Activated T-cell treated with anti-CD3 and anti-CD28 coated beads for 1 hour (primary cell): ENCODE measurements at places on chromosomes 6 and 20.

DNA sequence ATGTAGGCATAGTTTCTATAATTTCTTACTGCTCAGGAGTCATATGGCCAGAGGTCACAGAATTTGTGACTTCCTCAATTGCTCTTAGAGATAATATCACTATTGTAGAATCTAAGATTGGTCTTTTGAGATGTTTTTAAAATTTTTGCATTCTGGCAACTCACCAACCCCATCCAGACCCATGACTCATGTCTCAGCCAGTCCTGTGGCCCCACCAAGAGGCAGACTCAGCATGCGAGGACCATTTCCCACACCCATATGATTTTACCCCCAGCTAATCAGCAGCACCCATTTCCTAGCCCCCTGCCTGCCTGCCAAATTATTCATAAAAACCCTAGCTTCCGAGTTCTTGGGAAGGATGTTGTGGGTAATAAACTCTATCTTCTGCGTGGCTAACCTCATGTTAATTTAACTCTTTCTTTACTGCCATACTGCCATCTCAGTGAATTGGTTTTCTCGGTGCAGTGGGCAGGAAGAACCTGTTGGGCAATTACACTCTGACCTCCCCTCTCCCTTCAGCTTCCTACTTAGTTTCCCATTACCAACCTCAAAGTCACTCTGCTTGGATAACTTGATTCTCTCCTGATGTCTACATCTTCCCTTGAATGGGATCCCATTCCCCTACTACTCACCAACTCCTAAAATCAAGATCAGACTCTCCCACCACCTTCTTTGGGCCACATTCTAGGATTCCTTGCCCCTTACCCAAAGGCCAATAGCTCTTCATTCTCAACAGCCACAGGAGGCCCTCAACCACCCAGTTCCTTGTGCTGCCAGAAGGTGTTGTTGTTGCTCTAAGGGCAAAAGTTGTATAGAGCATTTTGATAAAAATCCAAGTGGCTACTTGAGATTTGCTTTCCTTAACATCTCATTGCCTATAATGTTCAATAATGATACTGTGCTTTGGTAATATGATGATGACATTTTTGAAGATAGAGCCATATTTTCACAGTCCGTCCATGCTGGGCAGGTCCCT, 16.2 kb upstream of the IYD start:
- no peak for DNase-seq

DNA sequence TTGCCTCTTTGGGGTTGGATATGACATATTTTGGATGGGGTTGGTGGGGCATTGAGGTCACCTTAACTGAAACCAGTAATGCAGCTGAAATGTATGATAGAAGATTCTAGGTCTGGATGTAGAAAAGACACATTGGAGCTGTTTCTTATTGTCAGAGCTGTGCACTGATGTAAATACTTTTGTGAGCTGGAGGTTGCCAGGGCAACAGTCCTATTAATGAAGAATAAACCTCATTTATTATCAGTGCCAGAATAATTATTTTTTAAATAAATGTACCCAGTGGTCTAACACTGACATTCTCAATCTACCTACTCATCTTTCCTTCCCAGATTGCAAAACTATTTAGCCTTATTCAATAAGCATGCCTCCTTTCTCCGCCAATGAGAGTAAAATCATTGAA, 57.0 kb downstream of the CAP2 start:
- no peak for DNase-seq

DNA sequence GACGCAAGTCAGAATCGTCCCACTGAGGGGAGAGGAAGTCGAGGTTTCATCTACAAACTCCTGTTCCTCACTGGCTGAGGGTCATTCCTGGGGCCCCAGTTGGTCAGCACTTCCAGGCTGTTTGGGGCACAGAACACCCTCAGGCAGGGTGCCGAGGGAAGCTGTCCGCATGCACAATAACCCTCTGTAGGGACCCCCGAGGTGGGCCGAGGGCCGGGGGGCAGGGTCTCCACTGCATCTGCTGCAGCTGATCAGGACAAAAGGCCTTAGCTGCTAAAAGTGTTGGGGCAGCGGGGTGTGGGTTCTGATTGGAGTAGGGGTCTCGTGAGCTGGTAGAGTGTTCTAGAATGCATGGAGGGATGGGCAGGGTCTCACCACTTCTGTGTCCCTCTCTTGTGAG, 125.1 kb downstream of the TOX2 start:
- no peak for DNase-seq

DNA sequence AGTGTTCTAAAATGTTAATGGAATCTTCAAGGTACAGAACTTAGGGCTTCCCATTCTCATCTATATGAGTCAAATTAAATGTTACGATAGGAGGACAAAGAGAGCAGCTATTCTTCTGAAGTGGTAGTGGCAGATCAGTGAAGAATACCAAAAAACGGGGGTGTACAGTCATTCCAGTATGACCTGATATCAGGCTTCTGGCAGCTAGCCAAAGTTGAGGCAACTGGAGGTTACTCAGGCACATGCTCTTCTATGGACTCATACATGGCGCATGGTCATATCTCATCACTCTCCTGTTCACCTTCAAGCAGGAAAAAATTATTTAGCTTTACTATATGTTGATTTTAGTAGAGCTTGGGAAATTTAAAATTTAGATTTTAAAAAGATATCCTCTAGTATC, 1608.8 kb downstream of the GRIK2 start:
- no peak for DNase-seq

- no peak for DNase-seq
Measured at GRCh38 chr20:24981282-24981681, 11.3 kb downstream of the APMAP start.

DNA sequence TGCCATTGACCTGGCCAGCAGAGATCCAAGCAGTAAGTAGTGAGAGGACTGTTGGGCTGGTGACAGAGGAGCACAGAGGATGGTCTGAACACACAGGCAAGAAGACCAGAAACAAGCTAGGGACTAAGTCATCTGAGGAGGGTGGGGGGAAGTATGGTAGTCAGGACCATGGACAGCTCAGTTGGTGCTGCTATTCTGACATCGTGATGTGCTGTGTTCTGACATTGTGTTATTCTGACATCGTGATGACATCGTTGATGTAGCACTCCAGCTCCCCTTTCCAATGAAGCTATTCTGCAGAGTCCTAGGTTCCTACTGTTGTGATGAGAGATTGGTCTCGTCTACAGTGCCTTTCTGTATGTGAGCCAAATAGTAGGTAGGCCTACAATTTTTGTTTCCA, 28.7 kb downstream of the CFAP206 start:
- peak; percentile 12 for DNase-seq

- no peak for DNase-seq
Measured at GRCh38 chr20:50153153-50153499, 397 bp downstream of the PEDS1 start.

DNA sequence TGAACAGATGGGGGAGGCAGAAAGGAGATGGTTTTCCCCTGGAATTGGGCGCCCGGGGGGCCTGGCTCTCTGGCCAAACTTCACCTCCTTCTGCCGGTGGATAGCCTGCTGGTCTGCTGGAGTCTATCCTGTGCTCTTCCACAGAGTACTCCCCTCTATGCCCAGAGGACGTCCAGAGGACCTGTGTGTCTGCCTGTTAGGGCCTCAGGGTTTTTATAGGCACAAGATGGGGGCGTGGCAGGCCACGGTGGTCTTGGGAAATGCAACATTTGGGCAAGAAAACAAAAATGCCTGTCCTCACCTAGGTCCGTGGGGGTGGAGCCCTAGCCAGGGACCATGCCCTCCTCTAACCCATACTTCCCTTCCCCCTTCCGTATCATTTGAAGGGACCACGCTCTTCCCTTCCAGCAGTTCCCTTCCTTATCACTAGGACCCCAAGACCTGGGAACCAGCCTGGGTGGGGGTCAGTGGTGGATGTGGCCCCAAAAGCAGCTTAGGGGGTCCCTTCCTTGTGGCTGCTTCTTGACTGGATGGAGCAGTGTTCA, 53.6 kb upstream of the ZNF337 start:
- no peak for DNase-seq

DNA sequence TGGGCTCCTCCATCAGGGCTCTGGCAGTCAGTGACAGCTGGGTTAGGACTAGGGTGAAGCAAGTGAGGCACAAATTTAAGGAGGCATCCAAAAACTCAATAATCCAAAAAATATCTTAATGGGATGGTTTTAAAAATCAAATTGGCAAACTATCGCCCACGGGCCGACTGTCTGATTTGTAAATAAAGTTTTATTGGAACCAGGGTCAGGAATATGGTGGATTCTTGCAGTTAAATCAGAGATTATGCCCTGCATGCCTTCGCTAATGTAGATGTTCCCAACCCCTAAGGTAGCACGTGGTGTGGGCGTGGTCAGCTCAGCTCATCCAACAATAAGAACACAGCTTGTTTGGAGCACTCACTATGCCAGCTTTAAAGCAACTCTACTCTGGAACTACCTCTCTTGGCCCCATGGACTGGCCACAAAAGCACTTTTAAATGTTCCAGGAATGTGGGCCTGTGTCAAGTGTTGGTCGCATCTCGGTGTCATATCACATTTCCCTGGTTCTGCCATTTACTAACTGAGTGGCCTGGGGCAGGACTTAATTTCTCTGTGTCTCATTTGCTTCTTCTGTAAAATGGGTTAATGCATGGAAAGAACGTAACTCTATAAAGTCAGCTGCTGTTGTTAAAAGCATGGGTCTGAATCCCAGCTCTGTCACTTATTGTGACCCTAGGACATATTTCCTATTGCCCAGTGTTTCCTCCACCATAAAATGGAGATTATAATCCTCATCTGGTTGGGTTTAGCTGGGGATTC, 7.0 kb downstream of the TP53RK start:
- no peak for DNase-seq

- DNase-seq, result no peak
Measured at GRCh38 chr6:136921936-136922684, at the start of gene SLC35D3. Gene SLC35D3, plus strand, starts transcription at chr6:136922301. Its CDS starts 128 bp downstream, at chr6:136922429.

DNA sequence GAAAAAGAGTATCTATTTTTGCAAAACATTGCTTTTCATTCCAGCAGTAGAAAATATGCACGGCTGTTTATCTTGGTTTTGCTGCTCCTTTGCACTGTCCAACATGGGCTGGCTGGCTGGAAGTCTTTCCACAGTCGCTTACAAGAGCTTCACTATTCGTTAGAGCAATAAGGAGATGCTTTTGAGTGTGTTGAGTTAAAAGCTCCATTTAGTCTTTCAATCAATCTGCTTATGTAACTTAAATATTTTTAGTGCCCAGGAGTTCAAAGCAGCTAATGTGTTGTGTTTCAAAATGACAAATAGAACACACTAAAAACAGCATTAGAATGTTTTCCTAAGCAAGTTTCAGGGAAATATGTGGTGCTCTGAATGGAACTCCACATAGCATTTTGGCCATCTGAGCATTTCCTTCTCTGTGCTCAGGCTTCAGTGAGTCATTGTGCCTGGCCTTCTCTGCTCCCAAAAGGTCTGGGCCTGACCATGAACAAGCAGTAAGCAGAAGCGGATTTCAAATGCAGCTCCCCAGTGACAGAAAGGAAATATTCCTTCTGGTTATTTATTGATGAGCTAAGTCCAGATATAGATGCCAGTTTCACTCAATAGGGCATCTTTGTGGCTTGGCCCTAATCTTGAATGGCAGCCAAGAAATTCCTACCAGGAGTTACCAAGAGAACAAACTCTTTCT, 580.3 kb downstream of the TENT5A start:
- DNase-seq, result no peak

- DNase-seq, result no peak
Measured at GRCh38 chr20:23099791-23100719, 13.9 kb upstream of the CD93 start.

DNA sequence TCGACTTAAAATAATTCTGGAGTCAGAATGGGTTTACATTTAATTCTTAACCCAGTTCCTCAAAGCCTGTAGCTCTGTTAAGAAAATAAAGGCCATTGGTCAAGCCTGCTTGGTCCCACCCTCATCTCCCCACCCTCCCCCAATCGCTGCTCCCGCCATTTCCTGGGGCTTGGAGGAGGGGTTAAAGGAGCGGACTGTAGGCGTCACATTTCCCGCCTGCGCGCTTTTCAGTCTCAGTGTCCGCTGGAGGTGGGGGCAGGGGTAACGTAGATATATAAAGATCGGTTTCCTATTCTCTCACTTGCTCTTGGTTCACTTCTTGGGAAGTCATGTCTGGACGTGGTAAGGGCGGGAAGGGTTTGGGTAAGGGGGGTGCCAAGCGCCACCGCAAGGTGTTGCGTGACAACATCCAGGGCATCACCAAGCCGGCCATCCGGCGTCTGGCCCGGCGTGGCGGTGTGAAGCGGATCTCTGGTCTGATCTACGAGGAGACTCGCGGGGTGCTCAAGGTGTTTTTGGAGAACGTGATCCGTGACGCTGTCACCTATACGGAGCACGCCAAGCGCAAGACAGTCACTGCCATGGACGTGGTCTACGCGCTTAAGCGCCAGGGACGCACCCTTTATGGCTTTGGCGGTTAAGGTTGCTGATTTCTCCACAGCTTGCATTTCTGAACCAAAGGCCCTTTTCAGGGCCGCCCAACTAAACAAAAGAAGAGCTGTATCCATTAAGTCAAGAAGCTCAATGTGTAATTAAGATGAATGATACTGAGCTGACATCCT, 58.9 kb downstream of the TRIM38 start:
- peak; percentile 73 for DNase-seq

DNA sequence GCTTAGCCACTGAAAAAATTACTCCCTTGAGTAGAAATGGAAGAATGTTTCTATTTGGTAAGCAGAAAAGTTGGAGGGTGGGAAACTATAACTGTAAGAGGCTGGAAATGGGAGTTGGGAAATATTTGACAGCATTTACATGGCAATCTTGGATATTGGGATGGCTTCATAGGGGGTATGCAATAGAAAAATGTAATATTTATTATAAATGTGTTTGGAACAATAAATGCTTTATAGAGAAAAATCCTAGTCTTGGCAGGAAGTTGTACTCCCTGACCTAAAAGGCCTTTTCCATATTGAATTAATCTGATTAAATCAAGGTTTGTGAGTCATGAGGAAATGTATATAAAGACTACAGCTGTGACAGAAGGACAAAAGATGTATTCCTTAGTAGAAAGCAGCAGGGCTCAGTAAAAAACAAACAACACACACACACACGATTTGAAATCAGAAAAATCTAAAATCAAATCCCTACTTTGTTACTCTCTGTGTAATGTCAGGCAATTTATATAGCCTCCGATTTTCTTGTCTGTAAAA, 272.3 kb downstream of the CD109 start:
- no peak for DNase-seq

GRCh38 chr20:2754424-2754823, 46.0 kb downstream of the CPXM1 start:
- no peak for DNase-seq

DNA sequence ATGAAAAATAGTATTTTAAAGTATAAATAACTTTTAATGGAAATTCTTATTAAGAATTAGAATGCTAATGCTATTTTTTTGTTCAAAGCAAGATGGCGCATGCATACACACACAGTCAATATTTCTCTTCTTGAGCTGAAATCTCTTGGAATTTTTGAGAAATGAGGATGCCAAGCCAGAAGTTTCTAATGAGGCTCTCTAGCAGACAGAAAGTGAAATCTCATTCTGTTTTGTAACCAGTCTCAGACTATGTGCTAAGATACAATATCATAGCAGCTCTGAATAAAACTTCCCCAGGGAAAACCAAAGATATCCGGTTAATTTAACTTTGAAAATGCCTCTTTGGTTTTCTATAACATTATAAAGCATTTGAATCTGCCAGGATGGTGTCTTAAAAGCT, 97.2 kb upstream of the HDAC2 start:
- no peak for DNase-seq
